ENCODE measurements at places on chromosomes 2 and 18.

DNA sequence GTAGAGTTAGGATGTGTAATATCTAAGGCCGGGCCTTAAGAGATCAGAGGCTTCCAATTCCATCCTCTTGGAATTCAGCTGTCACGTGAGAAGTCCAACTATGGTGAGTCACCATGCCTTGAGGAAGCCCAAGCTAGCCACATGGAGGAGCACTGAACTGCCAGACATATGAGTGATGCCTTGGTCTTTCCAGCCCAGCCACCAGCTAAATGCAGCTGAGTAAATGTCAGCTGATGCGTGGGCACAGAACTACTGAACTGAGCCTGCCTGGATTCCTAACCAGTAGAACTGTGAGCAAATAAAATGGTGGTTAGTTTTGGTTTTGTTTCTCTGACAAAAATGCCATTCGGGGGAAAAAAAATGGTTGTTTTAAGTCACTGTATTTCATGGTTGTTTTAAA, 153.7 kb upstream of the SERTAD2 start:
- peak; percentile 100 for DNase-seq

GRCh38 chr18:48355276-48356115, 53.7 kb downstream of the ZBTB7C start:
- DNase-seq = no peak

DNA sequence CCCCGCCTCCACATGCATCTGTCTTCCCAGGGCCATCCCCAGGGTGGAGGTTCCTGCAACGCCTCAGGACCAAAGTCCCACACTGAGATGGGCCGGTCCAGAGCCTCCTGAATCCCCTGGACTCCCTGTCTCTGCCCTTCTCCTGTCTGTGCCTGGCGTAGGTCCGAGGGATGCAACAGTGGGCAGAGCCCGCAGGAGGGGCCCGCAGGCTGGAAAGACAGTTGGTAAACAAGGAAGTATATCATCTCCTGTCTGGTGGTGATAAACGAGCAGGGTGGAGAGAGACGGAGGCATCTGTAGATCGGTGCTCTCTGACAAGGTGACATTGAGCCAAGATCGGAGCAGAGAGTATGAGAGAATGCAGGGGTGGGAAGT, 72.6 kb upstream of the RAB6C start:
- DNase-seq = no peak

- peak; percentile 4 for DNase-seq
Measured at GRCh38 chr2:74253971-74254310, 55.5 kb downstream of the MTHFD2 start.
